ENCODE measurements at places on chromosomes 5 and 9. TPM values are rescaled to one million over a fixed set of nuclear protein-coding genes. Genes with fewer than 3 reads are reported as not detected.
A peak's percentile ranks its signal among the peaks of the same experiment; 100 is the strongest.

The SLC6A3 gene
- 0.27 TPM for total RNA-seq

The PRSS3 gene
- total RNA-seq = not detected

The HAVCR2 gene
- 25.7 TPM for total RNA-seq

The TAL2 gene
- not detected for total RNA-seq

GRCh38 chr9:136011703-136012496 is 50.7 kb upstream of the UBAC1 start:
- H3K36me3 ChIP-seq = peaks cover 4% of the 10 kb centered on the region
- H3K4me3 ChIP-seq = peak overlapping the region; percentile 19
- DNase-seq = peak; percentile 87
- H3K27ac ChIP-seq = peak overlapping the region; percentile 89
- peaks cover 14% of the 10 kb centered on the region for H3K4me1 ChIP-seq
- H3K27me3 ChIP-seq = no peaks in the 10 kb centered on the region

DNA sequence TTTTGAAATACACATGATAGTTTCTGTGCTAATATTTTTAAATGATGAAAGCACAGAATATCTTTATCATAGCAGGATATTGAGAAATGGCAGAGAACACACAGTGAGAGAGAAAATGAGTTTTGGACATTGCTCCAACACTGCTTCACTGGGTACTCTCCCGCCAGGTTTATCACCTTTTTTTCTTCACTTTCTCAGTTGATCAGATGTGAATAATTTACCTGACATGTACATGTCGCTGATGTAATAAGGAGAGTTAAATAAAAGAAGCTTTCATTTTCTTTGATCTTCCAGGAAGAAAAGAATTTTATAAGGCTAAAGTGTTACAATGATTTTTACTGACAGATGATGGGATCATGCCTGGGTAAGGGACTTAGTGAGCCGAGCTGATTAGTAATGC is 134.5 kb downstream of the ALDH1A1 start:
- H3K4me3 ChIP-seq = no peak overlapping the region
- no peaks in the 10 kb centered on the region for H3K27me3 ChIP-seq
- H3K4me1 ChIP-seq = no peaks in the 10 kb centered on the region
- no peak for DNase-seq
- H3K27ac ChIP-seq = no peak overlapping the region
- no peaks in the 10 kb centered on the region for H3K36me3 ChIP-seq

DNA sequence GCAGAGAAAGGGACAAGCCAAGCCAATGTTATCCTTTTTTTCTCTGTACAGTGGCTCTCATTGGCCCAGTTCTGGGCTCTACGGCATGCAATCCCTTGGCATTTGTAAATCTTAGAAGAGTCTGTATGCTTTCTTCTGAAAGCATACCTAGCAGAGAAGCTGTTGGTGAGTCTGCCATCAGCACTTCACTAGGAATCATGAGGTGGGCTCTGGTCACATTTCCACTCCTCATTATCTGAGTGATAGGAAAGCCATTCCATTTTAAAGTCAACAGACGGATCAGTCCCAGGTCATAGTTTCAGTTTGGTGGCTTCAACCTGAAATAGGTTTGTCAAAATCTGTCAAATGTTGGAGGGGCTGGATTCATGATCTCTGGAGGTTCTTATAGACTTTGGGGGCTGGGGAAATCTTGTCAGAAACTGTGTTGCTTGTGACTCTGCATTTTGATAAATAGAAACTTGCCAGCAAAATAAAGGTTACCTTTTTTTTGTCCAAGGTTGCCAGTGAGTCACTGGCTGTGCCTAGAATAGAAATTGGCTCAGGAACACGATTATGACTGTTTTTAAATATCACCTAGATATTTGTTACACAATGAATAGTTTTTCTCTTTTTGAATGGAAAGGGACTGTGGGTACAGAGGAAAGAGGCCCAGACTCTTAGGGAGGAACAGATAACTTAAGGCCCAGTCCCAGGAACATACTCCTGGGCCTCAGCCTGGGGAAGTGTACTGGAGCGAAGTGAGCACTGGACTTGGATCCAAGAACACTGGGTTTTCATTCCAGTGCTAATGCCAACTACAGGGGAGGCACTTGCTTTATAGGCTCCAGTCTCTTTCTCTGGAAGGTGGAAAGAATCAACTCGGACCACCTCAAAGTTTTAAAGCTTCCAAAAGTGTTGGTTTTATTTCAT is 183.1 kb downstream of the NMUR2 start:
- no peaks in the 10 kb centered on the region for H3K4me1 ChIP-seq
- no peaks in the 10 kb centered on the region for H3K36me3 ChIP-seq
- no peak overlapping the region for H3K4me3 ChIP-seq
- H3K27me3 ChIP-seq = no peaks in the 10 kb centered on the region
- H3K27ac ChIP-seq = no peak overlapping the region

GRCh38 chr9:94948567-94949235 is 222.2 kb downstream of the AOPEP start:
- no peak overlapping the region for H3K4me3 ChIP-seq
- peaks cover 31% of the 10 kb centered on the region for H3K4me1 ChIP-seq
- no peaks in the 10 kb centered on the region for H3K36me3 ChIP-seq
- no peak for DNase-seq
- H3K27me3 ChIP-seq = no peaks in the 10 kb centered on the region

DNA sequence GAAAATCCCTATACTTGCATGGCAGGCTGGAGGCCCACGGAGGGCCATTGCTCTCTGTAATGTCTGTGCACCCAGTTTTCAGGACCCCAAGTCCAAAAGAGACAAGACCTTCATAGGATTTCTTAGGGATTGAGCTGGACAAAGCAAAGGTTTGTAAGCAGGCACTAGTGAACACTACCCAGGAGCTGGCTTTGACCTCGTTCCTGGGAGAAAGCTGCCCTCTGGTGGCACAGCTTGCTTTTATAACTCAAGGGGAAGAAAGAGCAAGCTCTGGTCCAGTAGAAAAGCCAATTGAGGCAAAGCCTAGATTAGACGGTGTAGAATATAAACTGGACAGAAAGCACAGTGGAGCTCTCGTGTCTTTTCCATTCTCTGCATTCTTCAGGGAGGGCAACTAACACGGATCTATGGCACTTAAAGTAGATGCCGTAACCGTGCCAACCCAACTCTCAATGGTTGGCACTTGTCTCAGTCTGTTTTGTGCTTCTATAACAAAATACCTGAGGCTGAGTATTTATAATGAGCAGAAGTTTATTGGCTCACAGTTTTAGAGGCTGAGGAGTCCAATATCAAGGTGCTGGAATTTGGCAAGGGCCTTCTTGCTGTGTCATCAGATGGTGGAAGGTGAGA is 7.9 kb downstream of the GABRP start:
- H3K4me1 ChIP-seq = no peaks in the 10 kb centered on the region
- H3K36me3 ChIP-seq = no peaks in the 10 kb centered on the region
- no peaks in the 10 kb centered on the region for H3K27me3 ChIP-seq
- no peak overlapping the region for H3K27ac ChIP-seq
- DNase-seq = no peak

GRCh38 chr5:154189256-154189818 is 1.2 kb upstream of the GALNT10 start:
- no peaks in the 10 kb centered on the region for H3K27me3 ChIP-seq
- H3K27ac ChIP-seq = peak overlapping the region; percentile 88
- peak; percentile 88 for DNase-seq
- H3K36me3 ChIP-seq = peaks cover 2% of the 10 kb centered on the region
- peaks cover 18% of the 10 kb centered on the region for H3K4me1 ChIP-seq
- H3K4me3 ChIP-seq = peak overlapping the region; percentile 82

GRCh38 chr5:90301248-90301647 is 108.3 kb downstream of the CETN3 start:
- no peak for DNase-seq
- H3K36me3 ChIP-seq = no peaks in the 10 kb centered on the region
- H3K4me3 ChIP-seq = no peak overlapping the region
- no peaks in the 10 kb centered on the region for H3K4me1 ChIP-seq

Measured in spleen (tissue), 13 donors.